ENCODE measurements at places on chromosomes 16 and 17. TPM values are rescaled to one million over a fixed set of nuclear protein-coding genes. Genes with fewer than 3 reads are reported as not detected.

Gene SGCA
- total RNA-seq: 8.3 TPM

- H3K27ac ChIP-seq: no peak overlapping the region
- H3K36me3 ChIP-seq: peaks cover 81% of the 10 kb centered on the region
- no peaks in the 10 kb centered on the region for H3K4me1 ChIP-seq
- no peaks in the 10 kb centered on the region for H3K27me3 ChIP-seq
- no peak for DNase-seq
Measured at GRCh38 chr17:12992676-12993075, 25.2 kb downstream of the ELAC2 start.

- peak overlapping the region; percentile 94 for H3K27ac ChIP-seq
- H3K4me3 ChIP-seq: no peak overlapping the region
- peaks cover 35% of the 10 kb centered on the region for H3K4me1 ChIP-seq
- no peaks in the 10 kb centered on the region for H3K36me3 ChIP-seq
- peaks cover 47% of the 10 kb centered on the region for H3K27me3 ChIP-seq
Measured at GRCh38 chr17:65556014-65556909, 5.2 kb downstream of the AXIN2 start.

DNA sequence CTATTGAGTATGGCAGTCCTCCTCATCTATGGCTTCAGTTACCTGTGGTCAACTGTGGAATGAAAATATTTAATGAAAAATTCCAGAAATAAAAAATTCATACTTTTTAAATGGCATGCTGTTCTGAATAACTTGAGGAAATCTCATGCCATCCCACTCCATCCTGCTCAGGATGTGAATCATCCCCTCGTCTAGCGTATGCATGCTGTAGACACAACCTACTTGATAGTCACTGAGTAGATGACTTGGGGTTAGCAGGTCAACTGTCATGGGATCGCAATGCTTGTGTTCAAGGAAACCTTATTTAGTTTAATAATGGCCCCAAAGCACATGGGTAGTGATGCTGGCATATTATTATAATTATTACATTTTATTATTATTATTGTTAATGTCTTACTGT is 4.8 kb upstream of the VAC14 start:
- H3K4me1 ChIP-seq: no peaks in the 10 kb centered on the region
- DNase-seq: no peak
- H3K27ac ChIP-seq: no peak overlapping the region
- no peak overlapping the region for H3K4me3 ChIP-seq

DNA sequence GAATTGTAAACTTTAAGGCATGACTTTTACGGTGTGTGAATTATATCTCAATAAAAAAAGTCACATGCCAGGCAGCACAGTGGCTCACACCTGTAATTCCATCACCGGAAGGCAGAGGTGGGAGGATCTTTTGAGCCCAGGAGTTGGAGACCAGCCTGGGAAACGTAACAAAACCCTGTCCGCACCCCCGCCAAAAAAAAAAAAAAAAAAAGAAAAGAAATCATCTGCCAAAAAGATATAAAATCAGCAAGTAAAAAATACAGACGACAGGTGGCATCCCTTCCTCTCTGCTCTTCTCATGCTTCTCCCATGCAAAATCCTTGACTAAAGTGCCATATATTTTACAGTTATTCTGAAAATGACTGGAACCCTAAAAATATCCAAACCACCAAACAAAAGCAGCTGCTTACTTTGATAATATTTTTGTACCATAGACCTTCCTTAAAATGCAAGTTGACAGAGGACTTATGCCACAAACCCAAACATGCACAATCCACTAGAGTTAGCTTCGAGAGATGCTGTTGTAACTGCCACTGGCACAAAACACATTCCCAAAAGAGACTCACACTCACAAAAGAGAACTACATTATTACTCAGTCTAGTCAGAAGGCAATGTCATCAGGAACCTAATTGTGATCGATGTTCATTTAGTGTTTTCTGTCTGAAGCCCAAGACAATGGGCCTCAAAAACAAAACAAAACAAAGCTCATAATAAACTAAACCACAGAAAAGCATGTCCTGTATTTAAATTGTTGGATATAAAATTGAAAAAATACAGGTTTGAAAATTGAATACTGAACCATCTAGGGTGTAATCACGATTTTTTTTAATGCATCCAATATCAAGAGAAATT is 2.4 kb downstream of the CRLF3 start:
- peak overlapping the region; percentile 86 for H3K4me3 ChIP-seq
- H3K4me1 ChIP-seq: peaks cover 82% of the 10 kb centered on the region
- no peak for DNase-seq

DNA sequence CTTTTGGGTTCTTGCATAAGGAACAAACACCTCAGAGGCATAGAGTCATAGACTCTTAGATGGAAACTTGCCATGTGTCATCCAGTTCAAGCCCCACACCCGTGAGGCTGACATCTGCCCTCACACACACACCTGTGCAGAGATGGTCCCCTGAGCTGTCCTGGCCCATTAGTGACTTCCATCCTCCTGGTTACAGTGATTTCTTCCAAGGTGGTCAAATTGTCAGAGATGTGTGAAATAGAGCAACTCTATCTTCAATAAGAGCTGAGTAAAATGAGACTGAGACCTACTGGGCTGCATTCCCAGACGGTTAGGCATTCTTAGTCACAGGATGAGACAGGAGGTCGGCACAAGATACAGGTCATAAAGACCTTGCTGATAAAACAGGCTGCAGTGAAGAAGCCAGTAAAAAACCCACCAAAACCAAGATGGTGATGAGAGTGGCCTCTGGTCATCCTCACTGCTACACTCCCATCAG is 342.2 kb upstream of the TNRC6C start:
- H3K27ac ChIP-seq: no peak overlapping the region
- no peaks in the 10 kb centered on the region for H3K27me3 ChIP-seq
- DNase-seq: no peak
- H3K4me1 ChIP-seq: no peaks in the 10 kb centered on the region
- no peaks in the 10 kb centered on the region for H3K36me3 ChIP-seq

GRCh38 chr17:2723997-2724783 is 12.6 kb upstream of the CLUH start:
- peak overlapping the region; percentile 26 for H3K4me3 ChIP-seq
- no peaks in the 10 kb centered on the region for H3K36me3 ChIP-seq
- peak; percentile 80 for DNase-seq

- no peak for DNase-seq
- H3K27ac ChIP-seq: no peak overlapping the region
- H3K4me1 ChIP-seq: no peaks in the 10 kb centered on the region
- no peak overlapping the region for H3K4me3 ChIP-seq
- H3K27me3 ChIP-seq: no peaks in the 10 kb centered on the region
Measured at GRCh38 chr17:69592692-69593350, 178.3 kb downstream of the MAP2K6 start.

Gene USP43
- total RNA-seq: 4.9 TPM

DNA sequence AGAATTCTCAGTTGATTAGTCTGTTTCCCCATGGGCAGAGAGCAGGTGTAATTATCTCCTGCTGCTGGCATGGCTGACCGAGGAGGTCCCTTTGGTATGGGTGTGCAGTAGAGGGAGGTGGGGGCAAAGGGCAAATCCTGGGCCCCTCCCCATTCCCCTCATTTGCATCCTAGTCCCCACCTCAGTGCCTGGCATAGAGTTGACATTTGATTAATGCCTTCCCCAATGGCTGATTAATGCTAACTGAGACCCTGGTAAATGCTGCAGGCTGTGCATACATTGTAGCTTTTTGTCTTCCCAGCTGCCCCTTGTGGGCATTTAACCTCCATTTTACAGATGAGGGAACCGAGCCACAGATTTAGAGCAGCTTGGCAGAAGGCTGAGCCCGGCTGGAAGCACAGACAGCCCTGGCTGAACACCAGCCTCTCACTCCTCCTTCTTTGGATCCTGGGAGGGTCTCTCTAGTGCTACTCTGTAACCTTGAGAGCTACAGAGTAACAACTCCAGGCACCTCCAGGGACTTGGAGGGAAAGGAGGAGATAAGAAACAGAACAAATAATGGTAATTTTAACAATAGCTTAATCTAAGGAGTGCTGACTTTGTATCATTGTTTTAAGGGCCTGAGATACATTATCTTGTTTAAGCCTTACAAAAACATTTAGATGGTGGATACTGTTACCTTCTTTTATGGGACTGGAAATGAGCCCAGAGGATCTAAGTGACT is 5.1 kb downstream of the PLCG2 start:
- H3K27ac ChIP-seq: no peak overlapping the region
- no peaks in the 10 kb centered on the region for H3K4me1 ChIP-seq

DNA sequence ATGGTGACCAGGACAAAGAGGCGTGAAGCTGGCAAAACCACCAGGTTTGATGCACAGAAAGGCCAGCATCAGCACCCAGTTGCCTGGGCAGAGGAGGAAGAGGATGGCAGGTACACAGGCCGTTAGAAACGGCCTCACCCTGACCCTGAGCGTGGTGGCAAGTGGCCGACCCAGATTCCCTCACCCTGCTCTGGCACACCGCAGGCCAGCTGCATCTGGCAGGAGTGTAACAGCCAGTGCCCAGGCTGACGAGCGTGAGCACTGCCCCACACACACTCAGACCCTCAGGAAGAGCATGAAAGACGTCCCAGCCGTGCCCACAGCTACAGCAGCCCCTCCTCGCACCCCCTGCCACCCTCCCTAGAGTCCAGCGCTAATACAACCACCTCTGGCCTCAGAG is 82.0 kb downstream of the ANKRD11 start:
- no peaks in the 10 kb centered on the region for H3K36me3 ChIP-seq
- H3K27me3 ChIP-seq: no peaks in the 10 kb centered on the region
- no peak overlapping the region for H3K27ac ChIP-seq
- no peak overlapping the region for H3K4me3 ChIP-seq

Gene GRAP
- total RNA-seq: 5.4 TPM

DNA sequence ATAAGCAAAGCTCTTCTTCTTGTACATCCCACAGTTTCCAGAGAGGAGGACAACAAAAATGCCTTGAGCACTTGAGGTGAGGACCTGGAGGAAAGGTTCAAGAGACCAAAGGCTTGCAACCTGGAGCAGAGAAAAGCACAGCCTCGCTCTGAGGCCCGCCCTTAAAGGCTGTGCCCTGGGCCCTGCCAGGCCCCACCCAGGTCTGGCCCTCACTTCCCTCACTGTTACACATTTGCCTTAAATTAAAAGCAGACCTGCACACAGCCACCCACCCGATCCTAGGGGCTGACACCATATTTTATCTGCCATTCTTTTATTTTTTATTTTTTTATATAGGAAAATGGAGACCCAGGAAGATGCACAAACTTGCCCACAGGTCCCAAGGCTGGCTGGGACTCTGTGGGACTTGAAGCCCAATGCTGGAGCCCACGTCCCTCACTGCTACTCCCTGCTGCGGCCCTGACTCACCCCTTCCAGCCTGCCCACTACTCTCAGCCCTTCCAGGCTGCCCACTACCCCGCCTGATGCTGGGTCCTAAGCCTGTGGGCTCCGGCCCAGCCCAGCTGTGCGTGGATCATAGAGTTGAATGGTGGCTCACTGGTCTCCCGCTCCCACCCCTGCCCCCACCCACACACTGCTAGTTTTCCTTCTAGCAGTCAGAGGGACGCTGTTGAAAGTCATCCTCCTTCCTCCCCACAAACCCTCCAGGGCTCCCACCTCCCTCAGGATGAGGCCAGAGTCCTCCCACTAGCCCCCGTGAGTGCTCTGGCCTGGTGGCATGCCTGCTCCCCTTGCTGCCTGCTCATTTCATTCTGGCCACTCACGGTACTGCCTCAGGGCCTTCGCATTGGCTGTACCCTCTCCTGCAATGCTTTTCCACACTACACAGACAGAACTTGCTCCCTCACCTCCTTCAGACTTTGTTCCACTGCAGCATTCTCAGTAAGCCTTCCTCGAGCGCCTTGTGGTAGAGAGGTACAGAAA is 77.6 kb upstream of the MED9 start:
- H3K36me3 ChIP-seq: no peaks in the 10 kb centered on the region
- H3K4me1 ChIP-seq: no peaks in the 10 kb centered on the region
- no peaks in the 10 kb centered on the region for H3K27me3 ChIP-seq
- no peak for DNase-seq
- no peak overlapping the region for H3K4me3 ChIP-seq

DNA sequence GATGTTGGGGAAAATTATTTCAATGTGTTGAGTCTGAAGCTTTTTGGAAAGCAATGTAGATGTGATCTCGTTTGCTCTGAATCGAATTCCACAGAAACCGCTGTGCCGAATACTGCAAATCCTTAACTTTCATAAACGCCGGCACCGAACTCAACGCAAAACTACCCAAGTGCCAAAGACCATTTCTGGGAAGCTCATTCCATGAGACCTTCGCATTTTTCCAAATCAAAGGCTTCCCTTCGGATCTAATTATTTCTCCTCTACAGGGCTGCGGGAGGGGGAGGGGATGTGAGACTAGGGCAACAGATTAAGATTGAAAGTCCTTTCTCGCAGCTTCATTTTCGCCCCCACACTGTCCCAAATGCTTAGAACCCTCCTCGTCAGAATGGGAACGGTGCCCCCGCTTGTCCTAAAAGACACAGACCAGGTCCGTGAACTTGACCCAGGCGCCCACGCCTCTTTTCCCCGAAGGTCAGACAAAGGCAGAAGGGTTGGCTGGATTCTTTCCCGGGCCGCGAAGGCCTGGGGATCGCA is 4.0 kb downstream of the PRAC1 start:
- H3K4me3 ChIP-seq: no peak overlapping the region
- H3K27ac ChIP-seq: no peak overlapping the region

DNA sequence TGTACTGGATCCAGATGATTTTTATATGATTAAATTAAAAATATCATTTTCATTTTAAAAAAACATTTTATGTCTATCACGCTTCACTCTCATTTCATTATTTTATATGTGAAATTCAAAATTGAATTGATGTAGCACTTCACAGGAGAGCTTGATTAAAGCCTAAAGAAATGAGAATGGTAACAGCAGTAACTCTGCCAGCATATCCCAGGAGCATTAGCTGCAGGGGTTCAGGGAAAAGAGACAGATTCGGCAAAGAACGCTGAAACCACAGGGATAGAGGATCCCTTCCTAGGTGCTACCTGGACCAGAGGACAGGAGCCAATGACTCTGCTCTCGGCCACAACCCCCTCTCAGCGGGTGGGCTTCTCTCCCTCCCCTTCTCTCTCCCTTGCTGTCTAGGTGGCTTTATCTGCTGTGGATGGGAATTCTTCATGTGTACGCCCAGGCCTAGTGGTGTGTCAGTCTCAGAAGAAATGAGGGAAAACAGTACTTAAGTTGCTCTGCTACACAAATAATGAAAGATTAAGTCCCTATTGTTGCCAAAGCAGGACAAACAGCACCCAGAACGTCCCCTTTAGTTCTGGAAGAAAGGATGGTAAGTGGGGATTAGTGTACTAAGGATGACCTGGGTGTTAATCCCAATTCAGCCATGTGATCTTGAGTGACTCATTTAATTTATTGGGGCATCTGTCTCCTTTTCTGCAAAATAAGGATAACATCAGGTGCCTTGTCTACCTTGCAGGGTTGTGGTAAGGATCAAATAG is 123.3 kb downstream of the CDK5R1 start:
- H3K4me1 ChIP-seq: peaks cover 7% of the 10 kb centered on the region
- no peaks in the 10 kb centered on the region for H3K36me3 ChIP-seq
- H3K27ac ChIP-seq: no peak overlapping the region
- H3K27me3 ChIP-seq: no peaks in the 10 kb centered on the region
- H3K4me3 ChIP-seq: no peak overlapping the region
- no peak for DNase-seq

GRCh38 chr17:69326377-69327059 is 415 bp downstream of the ABCA5 start:
- DNase-seq: no peak
